Bone marrow (tissue), 2 donors: ENCODE measurements at places on chromosomes 6 and 20.

DNA sequence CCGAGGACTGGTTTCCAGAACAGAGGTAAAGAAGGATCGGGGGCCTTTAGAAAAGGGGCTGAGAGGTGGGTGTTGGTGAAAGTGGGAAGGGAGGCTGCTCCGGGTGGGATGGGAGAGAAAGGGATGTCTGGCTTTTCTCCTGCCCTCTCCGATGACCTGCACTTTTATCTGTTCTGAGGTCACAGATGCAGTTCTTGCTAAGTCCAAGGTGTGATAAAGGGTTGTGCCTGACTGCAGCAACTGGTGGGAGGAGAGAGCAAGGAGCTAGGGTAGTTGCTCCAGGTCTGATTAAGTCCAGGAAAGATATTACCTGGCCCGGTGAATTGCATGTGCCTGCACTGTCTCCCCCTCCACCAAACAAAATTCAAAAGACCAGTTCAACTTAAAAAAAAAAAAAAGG is 145.6 kb upstream of the SOX4 start:
- DNase-seq = no peak

DNA sequence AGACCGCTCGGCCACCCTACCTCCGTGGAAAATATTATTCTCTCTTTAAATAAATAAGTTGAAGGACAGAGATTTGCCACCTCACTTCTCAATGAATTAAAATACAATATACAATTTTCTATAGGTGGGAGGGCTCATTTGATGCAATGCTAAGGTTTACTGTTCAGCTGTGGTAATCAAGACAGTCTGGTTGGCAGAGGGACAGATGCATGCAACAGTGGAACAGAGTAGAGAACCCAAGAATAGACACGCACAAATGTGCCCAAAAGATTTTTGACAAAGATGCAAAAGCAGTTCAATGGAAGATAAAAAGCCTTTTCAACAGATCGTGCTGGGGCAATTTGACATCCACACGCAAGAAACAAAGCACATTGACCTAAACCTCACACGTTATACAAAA is 145.2 kb downstream of the CEBPB start:
- DNase-seq = no peak

GRCh38 chr6:148367411-148368024 is 24.9 kb downstream of the SASH1 start:
- peak; percentile 21 for DNase-seq

DNA sequence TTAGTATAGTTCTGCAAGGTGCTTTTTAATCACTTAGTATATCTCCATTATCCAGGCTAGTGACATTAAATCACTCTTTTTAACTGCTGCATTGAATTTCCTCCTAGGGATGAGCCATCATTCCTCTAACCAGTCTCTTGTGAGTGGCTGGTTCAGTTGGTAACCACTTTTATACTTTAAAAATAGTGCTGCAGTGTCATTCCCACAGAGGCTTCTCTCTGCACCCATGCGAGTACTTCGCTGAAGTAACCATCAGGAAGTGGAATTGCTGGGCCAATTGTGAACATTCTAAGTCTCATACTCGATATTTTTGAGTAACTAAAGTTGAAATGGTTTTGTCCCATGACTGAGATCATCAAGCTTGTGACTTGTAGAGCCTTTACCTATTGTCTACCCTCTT is 2.1 kb downstream of the BTN3A2 start:
- no peak for DNase-seq

DNA sequence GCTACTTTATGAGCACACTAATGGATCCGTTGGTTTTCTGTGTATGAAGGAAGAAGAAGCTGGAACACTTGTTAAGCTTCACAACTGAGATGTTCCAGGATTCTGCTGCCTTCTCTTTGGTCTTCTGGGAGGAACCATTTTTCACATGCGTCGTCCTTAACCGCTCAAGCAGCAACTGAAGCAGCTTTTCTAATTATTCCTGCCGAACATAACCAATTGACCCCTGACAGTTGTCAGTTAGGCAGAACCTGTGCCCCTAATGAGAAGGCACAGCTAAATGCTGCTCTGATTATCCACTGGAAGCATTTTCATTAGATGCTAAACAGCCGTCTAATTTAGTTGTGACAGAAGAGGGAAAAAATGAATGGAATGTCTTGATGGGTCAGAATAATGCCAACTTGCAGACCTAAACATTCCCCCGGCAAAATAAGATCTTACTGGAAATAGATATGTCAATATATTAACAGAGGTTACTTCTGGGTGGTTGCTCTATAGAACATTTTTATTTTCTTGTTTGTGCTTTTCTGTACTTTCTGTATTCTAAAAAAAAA is 85.0 kb upstream of the SMLR1 start:
- no peak for DNase-seq

DNA sequence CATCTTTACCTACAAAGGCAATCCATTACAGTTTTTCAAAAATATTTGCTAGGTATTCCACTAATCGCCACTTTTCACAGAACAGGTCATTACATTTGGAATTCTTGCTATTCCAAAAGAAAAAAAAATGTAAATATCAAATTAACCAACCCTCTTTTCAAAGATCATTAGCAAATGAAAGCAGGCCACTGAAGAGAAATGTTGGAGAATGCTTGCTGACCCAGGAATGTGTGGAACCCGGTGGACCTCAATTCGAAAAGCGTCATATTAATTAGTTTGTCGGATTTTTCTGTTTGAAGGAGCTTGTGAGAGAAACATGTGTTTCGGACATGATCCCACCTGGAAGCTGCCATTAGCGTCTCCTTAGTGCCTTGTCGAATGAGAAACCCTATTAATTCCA is 27.9 kb upstream of the SERPINB9 start:
- DNase-seq = no peak

DNA sequence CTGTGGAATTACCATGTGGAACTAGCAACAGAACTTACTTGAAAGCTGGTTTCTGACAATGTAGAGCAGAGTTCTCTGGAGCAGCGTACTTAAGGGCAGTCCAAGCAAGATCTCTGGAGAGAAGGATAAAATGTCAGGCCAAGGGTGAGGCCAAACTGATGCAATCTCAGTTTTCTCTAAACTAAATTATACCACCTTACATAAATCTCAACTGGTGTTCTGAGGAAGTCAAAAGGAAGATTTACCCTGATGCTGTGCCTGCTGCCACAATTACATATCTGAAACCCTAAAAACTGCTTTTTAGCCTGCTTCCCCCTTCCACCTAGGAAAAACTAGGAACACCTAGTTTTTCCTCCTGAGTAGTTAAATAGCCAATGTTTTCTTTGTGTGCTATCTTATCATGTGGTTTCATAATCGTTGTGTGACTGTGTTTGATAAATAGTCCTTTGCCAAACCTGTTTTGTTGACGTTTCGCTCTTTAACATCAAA is 28.1 kb downstream of the NCOA7 start:
- DNase-seq = no peak

GRCh38 chr6:3769610-3770009 is 18.1 kb upstream of the PXDC1 start:
- DNase-seq = no peak

DNA sequence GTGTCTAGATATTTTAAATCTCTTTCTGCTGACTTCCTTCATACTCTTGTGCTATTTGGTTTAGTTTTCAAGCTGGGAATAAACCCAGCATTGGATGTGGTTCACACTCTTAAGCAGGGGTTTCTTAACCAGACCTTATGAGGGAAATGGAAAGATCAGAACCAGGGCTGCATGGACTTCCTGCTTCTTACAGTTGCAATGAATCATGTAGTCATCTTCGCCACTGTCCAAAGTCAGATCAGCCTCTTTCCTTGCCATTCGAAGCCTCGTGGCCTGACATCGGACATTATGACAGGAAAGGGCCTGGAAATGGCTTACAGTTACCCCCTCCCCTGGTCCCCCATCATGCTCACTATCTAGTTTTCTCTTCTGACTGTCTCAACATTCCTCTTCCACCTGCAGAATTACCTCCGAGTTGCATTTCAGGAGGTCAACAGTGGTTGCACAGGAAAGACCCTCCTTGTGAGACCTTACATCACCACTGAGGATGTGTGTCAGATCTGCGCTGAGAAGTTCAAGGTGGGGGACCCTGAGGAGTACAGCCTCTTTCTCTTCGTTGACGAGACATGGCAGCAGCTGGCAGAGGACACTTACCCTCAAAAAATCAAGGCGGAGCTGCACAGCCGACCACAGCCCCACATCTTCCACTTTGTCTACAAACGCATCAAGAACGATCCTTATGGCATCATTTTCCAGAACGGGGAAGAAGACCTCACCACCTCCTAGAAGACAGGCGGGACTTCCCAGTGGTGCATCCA is 16.8 kb upstream of the NAA20 start:
- DNase-seq = no peak

GRCh38 chr20:35776513-35777101 is 4.8 kb downstream of the PHF20 start:
- no peak for DNase-seq

DNA sequence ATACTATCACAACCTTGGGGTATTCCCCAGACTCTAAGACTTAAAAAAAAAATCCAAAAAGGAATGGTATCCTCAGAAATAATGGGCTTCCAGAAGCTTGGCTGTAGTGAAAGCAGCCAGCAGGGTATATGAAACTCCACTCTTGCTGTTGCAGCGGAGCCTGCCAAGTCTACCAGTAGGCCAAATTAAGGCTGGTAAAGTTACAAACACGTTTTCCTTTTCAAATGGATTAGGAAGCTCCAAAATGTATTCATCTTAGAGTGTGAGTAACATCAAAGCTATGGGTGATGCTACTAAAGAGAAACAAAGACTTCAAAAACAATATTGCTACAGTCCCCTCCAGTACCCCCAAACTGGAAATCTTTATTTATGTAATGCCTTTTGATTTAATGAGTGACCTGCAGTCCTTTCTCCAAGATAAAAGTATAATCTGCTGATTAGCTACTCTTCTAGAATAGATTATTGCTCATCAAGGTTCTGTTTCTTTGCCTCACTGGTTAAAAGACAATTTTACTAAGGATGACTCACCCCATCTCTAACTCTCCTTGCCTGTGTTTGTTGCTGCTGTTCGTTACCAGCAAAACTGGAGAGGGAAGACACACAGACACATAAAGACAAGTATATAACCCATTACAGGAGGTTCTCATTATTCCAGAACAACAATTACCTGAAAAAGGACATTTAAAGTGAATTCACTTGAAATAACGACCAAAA is 84.9 kb downstream of the BTBD9 start:
- DNase-seq = no peak

GRCh38 chr6:131167773-131168172 is 32.5 kb downstream of the AKAP7 start:
- DNase-seq = no peak

DNA sequence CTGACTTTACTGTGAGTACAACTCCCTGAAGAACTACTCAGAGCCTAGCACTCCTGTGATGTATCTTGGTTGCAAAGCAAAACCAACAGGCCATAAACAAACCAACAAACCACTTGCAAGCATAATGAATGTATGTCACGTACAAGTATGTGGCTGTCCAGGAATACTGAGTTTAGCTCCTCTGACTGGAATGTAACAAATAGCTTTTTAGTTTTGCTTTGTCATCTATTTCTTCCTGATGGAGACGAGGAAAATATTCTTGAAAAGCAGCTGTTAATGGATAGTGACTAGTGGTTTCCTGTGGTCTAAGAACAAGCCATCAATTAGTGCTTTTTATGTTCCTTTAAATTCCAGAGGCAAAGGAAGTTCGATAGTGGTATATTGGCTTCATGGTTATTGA is 101.9 kb upstream of the LY86 start:
- no peak for DNase-seq
